Fibroblast of lung (primary cell): ENCODE measurements at places on chromosomes 3 and 15. TPM values are rescaled to one million over a fixed set of nuclear protein-coding genes. Genes with fewer than 3 reads are reported as not detected.

GRCh38 chr3:19348500-19348899 lies 200.2 kb downstream of the KCNH8 start:
- DNase-seq, result no peak

DNA sequence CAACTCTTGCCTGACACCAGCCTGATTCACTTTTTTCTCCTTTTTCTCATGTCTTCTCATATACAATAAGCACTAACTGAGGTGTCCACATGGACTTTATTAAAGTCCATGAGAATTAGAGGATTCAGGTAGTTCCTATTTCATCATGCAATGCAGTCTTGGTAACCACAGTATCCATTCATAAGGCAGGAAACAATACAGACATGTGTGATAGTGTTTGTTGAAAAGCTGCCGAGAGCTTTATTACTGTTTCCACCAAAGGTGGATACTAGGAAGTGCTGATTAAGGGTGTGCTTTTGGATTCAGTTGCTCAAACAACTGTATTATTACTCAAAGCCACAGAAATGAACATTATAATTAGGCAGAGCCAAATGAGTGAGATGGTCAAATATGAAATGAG lies 5.3 kb downstream of the CASR start:
- no peak for DNase-seq

DNA sequence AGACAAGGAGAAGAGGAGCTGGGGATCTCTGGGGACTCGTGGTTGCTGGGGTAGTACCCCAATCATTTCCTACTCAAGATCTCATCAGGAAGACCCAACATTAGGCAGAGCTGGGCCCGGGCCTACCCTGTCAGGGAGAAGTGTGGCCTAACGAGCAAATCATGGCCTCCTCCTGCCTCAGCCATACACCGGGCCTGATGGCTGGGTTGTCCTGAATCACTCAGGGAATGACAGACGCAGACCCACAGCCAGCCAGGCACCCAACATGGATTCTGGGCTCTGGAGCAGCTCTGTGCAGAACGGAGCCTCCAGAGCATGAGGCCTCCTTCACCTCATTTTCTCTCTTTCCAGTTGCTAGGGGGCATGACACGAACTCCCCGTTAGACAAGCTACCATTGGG lies 19.7 kb downstream of the ITGA11 start:
- no peak for DNase-seq

The GABRR3 gene
- polyA plus RNA-seq, result not detected in 2 replicates
